Stimulated activated CD8-positive, alpha-beta memory T cell treated with anti-CD3 and anti-CD28 coated beads, Interleukin-2, amount 100 ng/mL, for 48 hours (primary cell): ENCODE measurements at places on chromosomes 5 and 9.

- DNase-seq, result no peak
Observed at GRCh38 chr5:84524491-84524890, 139.8 kb upstream of the EDIL3 start.

GRCh38 chr9:21155501-21155900, 11.0 kb downstream of the IFNA21 start:
- no peak for DNase-seq

DNA sequence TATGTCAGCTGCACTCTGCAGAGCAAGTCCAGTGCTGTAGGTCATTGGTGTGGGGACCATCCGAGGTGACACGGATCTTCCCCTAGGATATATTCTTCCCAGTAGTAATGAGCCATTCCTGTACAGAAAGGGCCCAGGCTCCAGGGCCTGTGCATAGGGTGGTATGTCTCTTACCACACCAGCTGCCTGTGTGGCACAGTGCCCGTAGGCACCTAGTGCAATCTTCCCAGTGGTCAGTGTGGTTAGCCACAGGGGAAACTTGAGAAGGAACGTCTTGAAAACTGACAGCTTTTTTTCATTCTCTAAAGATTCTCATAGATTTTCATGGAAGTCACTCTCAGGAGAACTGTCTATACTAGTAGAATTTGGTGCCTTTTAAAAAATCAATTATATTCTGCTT, 39.8 kb downstream of the CYSTM1 start:
- DNase-seq, result no peak

GRCh38 chr5:2752059-2752820, 763 bp upstream of the IRX2 start:
- DNase-seq, result no peak

DNA sequence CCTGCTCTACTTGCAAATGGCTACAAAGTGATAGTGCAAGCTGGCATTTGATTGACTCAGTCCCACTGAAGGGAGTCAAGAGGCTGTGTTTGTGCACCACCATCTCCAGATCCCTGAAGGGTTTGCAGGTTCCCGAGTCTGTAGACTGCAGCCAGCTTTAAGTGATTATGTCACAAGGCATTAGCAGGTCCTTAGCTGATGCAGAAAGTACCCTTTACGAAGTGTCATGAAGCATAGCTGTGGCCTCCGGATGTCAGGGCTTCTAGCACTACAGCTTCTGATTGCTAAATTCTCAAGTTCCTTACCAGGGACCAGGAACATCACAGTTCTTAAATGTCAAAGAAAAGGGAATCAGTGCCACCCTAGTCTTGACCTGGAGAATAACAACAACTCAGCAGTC, 311.3 kb upstream of the TRPC7 start:
- DNase-seq, result no peak

GRCh38 chr9:113872485-113873143, 3.5 kb upstream of the ZNF618 start:
- no peak for DNase-seq
